ENCODE measurements at places on chromosomes 6 and 20.
A peak's percentile ranks its signal among the peaks of the same experiment; 100 is the strongest.

- DNase-seq: peak; percentile 45
These were observed 181.2 kb downstream of the ZDHHC14 start for GRCh38 chr6:157561929-157562810.

DNA sequence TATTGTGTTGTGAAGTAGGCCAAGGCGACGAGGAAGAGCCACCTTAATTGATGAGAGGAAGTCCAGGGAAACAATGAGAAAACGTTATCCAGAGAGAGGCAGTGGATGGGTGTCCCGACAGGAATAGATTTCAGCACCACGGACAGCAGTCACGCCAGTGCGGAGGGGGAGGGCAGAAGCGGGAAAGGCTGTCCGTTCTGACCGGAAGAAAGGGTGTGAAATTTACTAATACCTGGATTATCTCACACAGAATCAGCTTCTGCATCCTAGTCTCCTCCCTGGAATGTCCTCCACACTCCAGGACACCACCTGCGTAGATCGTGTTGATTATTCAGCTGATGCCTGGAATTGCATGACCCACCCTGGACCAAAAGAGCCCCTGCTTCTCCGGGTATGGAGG is 7.4 kb upstream of the BPIFA3 start:
- DNase-seq: peak; percentile 56

DNA sequence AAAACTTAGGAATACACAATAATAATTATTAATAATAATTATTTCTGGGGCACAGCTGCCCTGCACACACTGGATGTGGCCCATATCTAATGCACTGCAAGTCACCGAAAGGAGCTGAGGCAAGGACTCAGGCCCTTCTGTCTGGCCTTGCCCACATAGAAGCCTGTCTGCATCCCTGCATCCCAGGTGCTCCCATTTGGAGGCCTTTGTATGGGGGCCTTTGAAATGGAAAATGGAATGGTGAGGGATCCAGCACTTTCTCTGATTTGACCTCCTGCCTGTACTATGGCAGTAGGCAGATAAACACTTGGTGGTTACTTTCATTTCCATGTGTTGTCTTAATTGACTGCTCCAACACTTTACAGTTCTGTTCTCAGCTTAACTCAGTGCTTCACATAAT is 75.7 kb upstream of the PTCHD4 start:
- no peak for DNase-seq

- no peak for DNase-seq
These were observed 349.2 kb upstream of the HSF2 start for GRCh38 chr6:122050242-122050755.

DNA sequence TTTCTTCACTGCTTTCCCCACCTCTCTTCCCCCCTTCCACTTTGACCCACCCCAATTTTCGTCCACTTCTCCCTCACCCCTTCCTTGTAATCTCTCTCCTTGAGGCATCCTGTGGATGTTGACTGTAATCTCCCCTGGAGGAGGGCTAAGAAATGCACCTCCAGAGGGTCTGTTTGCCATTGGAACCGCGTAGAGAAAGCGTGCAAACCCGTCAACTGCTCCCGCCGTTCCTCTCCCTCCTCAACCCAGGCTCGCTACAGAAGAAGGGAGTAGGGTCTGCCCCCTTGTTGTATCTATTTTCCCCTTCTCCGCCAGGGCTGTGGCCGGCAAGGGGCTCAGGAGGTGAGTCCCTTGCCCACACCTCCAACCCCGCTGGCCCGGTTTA is 502 bp upstream of the HTR1E start:
- DNase-seq: no peak

- no peak for DNase-seq
These were observed 494.7 kb upstream of the MAP3K7 start for GRCh38 chr6:91081452-91082067.

DNA sequence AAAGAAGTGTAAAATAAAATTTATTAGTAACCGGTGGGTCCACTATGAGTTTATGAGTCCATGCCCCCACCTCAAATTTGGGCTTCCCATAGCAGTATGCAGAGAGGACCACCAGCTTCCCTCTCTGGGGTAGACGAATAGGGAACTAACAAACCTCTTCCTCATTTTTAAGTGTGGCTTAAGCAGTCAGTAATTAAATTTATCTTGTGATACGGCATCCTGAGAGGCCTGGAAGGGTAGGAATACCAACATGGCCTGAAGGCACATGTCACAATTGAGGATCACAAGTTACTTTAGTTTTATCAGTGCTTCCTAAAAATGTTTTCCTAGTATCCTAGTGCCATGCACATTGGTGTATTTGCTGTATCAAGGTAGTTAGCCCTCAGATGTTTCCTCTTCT is 239.9 kb downstream of the HIVEP2 start:
- DNase-seq: no peak

DNA sequence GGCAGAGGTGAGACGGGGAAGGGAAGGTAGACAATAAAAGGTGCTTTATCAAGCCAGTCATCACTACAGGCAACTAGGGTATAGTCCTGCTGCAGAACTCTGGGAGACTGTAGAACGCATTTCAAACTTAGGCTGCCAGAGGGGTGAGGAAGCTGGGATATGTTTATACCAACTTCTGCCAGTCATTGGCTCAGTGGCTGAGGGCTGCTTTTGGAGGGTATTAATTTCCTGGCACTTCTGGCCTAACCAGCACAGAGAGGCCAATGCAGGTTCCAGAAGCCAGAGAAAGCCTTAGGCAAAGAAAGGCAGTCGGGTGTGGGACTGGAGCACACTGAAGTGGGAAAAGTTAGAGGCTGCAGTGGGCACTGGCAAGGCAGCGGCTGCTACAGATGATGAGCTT is 3.9 kb upstream of the CPNE5 start:
- DNase-seq: no peak

DNA sequence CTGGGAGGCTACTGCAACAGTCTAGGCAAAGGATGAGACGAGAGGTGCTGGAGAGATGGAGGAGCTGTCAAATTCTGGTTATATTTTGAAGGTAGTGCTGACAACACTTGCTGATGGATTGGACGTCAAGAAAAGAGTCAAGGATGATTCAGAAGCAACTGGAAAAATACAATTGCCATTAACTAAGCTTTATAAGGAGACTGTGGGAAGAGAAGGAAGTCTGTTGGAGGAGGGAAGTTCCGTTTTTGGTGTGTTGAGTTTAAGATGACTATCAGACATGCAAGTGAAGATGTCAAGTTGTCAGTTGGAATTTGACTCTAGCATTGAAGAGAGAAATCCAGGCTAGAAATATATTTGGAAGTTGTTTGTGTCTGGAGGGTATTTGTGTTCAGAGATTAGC is 358.1 kb downstream of the RNGTT start:
- DNase-seq: no peak

DNA sequence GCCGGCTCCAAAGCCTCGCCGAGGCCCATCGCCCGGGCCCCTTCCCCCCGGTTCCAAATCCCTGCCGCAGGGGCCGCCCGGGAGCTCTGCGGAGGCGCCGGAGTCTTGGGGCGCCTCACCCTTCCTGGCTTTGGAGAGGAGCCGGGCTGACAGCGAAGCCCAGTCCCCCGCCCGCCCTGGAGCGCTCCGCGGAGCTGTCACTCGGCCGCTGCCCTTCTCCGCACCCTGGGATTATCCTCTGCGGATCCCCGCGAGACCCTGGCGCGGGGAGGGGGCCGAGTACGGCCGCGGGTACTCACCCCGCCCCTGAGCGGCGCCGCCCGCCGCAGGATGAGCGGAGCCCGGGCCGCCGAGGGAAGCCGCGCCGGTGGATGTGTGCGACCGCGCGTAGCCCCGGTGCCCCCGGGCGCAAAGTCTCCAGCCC is 343 bp downstream of the SNAP91 start:
- no peak for DNase-seq

- no peak for DNase-seq
These were observed 121.2 kb downstream of the RFPL4B start for GRCh38 chr6:112468359-112468758.

DNA sequence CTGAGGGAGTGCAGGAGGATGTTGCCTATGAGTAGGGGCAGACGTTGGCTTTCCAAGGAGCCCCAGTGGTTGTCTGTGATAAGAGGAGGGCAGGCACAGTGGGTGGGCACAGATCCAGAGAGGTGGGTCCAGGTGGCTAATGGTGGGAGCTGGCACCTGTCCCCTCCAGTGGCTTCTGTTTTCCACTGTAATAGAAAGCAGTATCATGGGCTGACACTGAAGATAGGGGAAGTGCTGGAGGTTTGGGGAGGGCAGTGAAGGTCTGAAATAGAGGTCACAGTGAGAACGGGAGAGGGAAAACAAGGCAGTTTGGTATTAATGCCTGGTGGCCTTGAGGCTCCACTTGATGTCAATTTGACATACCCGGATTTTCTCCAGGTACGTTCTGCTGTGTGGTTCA is 10.5 kb upstream of the TXNDC5 start:
- DNase-seq: no peak

- DNase-seq: no peak
These were observed 370.6 kb downstream of the PHF3 start for GRCh38 chr6:64006246-64006645.

- DNase-seq: no peak
These were observed 3.1 kb upstream of the CLDN20 start for GRCh38 chr6:155260686-155261085.

GRCh38 chr6:56567501-56567900 is 75.2 kb downstream of the DST start:
- DNase-seq: no peak

GRCh38 chr20:18724077-18724476 is 89.5 kb upstream of the SCP2D1 start:
- DNase-seq: no peak

DNA sequence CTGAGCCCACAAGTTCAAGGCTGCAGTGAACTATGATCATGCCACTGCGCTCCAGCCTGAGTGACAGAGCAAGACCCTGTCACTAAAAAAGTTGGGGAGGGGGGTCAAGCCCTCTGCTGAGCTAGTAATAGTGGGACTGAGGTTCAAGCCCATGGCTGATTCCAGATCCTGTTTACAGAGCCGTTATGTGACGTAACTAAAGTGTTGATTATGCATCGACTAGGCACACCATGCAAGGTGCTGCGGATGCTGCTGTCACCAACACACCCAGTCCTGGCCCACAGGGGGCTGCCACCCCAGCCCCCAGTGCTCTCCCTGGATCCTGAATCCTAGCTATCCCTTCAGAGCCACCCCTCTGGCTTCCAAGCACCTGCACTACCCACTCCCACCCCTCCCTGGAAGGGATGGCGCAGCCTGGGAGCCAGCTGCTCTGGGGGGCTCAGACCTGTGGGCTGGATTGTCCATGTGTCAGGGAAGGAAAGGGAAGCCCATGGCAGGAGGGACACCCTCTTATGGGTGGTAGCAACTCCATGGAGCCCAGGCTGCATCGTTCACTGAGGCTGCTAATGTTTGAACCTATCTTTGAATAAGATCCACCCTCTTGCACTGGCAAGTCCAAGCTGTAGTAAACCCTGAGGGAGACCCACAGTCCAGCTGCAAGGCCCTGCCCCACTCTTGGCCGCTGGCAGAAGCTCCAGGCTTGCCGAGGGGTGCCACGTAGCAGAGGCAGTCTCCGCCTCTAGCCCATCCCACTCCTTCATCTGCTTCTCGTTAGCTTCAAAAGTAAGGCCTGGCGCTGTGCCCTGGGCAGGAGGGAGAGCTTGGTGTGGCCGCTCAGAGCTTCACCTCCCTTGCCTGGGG is 95.0 kb downstream of the SNX5 start:
- DNase-seq: peak; percentile 91

GRCh38 chr6:128882991-128883611 is at the start of gene LAMA2:
Gene LAMA2, plus strand, starts transcription at chr6:128883138. Its CDS starts 108 bp downstream, at chr6:128883246.
- peak; percentile 41 for DNase-seq

DNA sequence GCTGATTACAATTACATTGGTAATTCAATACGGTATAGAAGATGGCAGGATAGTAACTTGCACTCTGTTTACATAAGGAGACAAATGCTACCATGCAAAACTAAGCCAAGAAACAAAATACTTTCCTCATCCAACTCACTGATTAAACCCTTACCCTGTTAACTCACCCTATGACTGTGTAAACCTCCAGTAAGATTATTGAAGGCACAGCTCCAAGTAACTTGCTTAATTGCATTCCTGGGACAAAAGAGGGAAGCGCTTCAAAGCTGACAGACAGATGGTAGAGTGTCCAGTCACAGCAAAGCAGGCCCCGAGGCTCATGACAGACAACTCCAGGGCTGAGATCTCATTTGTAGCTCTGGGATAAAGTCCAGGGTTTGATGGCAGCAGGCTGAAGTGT is 6.9 kb upstream of the KIF16B start:
- no peak for DNase-seq

- no peak for DNase-seq
These were observed 5.5 kb downstream of the RWDD2A start for GRCh38 chr6:83198486-83199172.

GRCh38 chr6:70846207-70846835 is 110.5 kb downstream of the B3GAT2 start:
- no peak for DNase-seq

DNA sequence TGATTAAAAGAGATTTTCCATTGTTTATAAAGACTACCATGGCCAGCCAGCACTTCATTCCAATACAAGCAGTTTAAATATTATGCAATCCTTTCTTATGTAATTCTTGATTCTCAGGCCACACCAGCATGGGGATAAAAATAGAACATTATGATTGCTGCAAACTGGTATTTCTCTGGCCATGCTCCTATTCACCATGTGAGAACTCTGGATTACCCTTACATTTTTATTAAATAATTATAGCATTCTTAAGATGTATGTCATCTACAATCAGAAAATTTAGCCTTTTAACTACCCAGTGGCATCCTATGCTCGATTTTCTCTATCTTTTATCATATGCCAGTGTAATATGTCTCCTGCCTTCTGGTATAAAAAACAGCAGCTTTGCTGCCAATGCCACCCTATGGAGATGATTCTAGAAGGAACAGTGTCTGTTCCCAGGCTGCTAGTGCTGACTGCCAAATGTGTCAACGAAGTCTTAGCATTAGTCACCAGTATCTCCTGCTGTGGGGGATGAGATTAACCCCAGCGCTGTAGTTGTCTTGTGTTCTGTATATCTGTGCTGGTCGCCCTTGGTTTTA is 501.4 kb downstream of the BCKDHB start:
- DNase-seq: no peak

DNA sequence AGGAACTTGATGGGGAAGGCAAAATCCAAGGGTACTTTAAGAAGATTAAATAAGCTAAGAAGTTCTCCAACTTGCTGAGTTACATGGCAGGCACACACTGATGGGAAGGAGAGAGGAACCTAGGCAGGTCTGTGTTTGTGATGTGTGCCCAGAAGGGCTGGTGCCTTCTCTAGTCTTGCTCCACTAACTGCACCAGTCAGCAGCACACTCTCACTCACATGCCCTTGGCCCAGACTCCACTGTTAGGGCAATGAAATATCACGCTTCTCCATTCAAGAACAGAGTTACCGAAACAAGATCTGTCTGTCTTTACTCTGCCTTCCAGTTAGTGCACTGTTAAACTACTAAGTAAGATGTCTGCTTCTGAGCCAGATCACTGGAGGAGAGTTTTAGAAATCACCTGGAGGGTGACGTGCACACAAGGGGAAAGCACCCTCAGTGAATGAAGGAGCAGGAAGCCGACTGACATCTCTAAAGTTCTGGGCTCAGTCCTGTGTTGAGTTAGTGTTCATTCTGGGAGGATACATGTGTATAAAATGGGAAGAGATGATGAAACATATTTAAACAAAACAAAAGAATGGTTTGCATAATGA is 251.1 kb downstream of the FOXC1 start:
- no peak for DNase-seq

DNA sequence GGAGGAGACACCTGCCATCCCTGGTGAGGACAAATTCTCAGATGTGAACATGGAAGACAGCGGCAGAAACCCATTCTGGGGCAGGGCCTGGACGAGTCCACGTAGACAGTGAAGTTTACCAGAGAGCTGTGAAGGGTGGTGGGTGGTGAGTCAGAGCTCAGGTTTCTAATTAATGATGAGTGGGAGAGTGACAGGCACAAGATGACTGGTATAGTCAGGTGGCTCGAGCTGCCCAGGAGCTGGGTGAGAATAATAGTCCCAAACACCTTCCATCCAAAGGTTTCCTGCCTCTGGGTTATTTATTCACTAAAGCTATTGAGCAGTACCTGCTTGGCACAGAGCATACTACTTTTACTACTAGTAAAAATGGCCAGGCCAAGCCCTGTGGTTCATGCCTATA is 6.0 kb downstream of the TLDC2 start:
- DNase-seq: peak; percentile 36
